ENCODE measurements at places on chromosomes 1 and 21.
A peak's percentile ranks its signal among the peaks of the same experiment; 100 is the strongest.

- no peak for DNase-seq
Observed at GRCh38 chr21:15999741-16000140, 270.0 kb downstream of the USP25 start.

- DNase-seq: peak; percentile 45
Observed at GRCh38 chr1:16076031-16076864, 2.8 kb upstream of the FAM131C start.

DNA sequence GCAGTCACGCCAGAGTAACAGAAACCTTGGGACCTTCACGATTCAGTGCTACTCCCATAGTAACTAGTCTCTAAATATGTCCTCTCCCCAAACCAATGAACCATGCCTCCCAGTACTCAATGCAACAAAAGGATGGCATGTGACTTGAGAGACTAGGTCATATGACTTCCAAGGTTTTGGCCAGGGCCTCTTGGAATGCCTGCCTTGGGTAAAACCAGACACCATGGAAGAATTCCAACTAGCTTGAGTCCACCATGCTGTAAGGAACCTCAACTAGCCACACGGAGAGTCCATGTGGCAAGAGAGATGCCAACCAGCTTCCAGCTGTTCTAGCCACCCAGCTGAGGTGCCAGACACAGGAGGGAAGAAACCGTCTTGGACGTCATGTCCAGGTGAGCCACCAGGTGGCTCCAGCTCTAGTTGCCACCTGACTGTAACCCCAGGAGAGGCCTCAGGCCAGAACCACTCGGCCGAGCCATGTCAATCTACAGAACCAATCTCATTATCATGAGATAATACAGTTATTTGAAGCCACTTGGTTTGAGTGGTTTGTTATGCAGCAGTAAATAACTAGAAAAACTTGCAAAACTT lies 115.0 kb downstream of the SYF2 start:
- DNase-seq: no peak

DNA sequence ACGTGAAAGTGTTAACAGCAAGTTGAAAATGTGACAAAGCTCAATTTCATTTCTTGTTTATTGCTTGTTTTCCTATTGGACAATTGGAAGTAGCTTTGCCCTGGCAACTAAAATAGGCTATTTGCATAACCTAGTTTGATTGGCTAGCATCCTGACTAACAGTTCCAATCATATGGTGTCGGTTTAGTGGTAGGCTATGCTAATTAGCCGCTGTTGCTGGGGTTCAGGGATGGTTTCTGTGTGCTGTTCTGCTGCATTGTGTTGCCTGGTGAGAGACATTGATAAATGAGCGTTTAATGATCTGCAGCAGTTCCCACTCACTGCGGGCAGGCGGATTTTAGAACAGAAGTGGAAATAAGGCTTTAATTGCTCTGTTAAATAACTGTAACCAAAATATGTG lies 68.5 kb downstream of the DYRK1A start:
- DNase-seq: no peak

DNA sequence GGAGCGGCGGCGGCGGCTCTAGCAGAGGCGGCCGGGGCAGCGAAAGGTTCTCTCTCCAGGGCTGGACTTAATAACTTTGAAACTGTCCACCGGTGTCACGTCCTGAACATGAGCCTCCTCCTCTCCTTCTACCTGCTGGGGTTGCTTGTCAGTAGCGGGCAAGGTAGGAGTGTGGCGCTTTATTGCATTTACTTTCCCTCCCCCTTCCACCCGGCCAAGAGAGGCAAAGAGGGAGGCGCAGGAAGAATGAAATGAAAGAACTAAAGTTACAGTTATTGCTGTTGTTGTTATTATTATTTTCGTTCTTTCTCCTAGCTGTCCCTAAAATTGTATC lies 214 bp downstream of the NCAM2 start:
- no peak for DNase-seq

DNA sequence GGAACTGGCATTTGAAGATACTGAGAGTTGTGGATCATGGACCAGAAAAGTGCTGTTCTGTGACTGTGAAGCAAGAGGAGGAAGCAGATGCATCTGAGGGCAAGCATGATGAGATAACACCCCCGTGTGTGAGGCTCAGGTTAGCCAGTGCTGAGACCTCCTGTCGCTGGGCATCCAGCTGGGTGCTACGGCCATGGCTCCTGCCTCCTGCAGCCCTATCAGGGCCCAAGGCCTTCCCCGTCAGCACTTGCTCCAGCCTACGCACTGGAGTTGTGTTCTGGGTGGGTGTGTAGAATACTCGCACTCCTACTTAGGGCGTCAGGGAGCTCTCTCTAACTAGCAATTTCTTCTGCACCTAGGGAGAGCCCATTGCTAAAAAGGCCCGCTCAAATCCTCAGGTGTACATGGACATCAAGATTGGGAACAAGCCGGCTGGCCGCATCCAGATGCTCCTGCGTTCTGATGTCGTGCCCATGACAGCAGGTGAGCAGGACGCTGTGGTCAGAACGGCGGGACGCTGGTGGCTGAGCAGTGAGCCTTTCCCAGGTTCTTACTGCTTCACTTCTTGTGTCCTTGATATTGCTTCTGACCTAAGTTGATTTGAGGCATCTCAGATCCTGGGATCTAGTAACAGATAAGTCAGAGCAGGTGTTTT lies 6.5 kb downstream of the PPIE start:
- DNase-seq: no peak

GRCh38 chr1:116457946-116458604 lies 85.0 kb downstream of the ATP1A1 start:
- peak; percentile 67 for DNase-seq

- DNase-seq: no peak
Observed at GRCh38 chr1:223189903-223190724, 47.1 kb upstream of the TLR5 start.

- no peak for DNase-seq
Observed at GRCh38 chr1:246063013-246063616, 444.0 kb downstream of the SMYD3 start.

- no peak for DNase-seq
Observed at GRCh38 chr1:58395355-58395754, 151.2 kb downstream of the OMA1 start.

GRCh38 chr1:35882586-35882944 lies 444 bp upstream of the AGO1 start:
- peak; percentile 15 for DNase-seq

- DNase-seq: no peak
Observed at GRCh38 chr1:18743233-18743632, 112.6 kb downstream of the PAX7 start.

DNA sequence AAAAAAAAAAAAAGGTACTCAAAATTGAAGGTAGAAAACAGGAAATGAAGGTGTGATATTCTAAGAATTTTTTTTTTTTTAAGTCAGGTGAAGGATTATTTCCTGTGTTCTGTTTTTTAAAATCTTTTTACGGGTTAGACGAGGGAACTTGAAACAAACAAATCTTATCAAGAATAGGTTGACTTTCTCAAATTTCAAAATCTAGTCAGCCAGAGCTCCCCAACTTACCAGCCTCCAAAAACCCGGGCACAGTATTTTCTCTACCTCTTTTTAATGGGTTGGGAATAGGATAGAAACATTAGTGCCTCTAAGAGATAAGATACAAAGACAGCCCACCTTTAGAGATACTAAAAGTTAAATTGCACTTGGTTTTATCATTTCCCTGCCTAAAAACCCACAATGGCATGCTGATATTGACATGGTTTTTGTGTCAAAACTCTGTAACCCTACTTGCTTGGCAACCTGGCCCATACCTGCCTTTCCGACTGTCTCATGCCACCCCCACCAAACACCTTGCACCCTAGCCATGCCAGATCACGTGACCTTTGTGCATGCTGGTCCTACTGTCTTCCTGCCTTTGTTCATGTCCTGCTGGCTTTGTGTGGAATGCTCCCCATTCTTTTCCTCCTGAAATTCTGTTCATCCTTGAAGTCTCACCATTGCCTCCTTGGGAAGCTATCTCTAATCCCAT lies 4.2 kb downstream of the RCAN3 start:
- no peak for DNase-seq
